ENCODE measurements at places on chromosomes 3 and 15.

- peak; percentile 98 for DNase-seq
Observed at GRCh38 chr15:90934949-90935751, at the start of gene UNC45A. Gene UNC45A, plus strand, starts transcription at chr15:90935285. Its CDS starts 40 bp downstream, at chr15:90935325.

DNA sequence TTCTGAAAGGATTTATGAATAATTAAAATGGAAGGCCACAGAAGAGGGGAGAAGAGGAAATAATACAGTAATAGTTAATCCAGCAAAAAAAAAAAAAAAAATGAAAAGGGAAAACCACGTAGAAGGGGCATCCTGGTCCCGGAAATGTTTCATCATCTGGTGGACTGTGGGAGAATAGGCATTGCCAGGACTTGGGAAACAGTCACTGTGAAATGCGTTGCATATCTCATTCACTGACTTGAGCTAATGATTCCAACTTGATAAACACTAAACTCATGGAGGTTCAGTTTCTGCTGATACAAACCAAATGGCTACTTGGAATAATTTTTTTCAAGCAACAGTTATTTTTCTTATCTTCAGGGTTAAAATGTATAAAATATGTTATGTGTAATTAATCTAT is 3.2 kb downstream of the XCR1 start:
- no peak for DNase-seq

- no peak for DNase-seq
Observed at GRCh38 chr3:60912142-60912541, 339.1 kb downstream of the FHIT start.

DNA sequence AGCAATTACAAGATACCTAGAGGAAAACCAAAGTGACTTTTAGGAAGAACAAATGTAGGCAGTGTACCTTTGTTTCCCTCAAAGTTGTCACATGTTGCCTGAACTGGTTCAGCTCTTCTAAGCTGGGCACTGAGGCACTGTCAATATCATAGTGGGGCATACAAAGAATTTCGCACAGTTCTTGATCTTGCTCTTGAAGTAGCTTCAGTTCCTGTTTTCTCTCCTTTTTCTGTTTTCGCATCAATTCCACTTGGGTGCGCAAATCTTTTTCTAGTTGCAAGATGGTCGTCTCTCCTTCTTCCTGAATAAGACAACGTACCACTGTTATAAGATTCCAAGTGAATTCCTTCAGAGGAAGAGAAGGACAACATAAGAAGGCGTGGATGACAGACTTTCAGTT is 12.7 kb downstream of the PRC1 start:
- no peak for DNase-seq

- DNase-seq = no peak
Observed at GRCh38 chr3:51139616-51140015, 245.5 kb upstream of the MANF start.

DNA sequence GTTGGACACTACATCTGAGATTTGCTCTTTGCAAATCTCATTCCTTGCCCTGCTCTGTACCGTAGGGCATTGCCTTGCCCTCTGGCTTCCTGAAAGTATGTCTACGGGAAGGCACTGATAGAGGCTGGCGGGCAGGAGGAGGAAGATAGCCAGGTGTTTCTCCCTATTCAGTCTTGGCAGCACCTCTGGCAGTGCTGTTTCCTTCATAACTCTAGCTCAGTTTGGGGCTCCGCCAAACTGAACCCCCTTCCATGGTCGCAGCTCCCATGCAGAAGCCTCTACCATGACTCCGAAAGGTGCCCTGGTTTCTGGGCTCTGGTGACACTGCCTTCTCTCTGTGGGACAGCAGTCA is 122.3 kb upstream of the PRR20G start:
- no peak for DNase-seq

- DNase-seq = no peak
Observed at GRCh38 chr15:67066959-67067853, 1.8 kb downstream of the SMAD3 start.

All from stimulated activated CD4-positive, alpha-beta T cell treated with anti-CD3 and anti-CD28 coated beads, Interleukin-12 subunit alpha, Interleukin-12 subunit beta, amount 100 ng/mL, for 4 hours (primary cell).